ENCODE measurements at places on chromosomes 2 and 18.

GRCh38 chr18:44533071-44533470 lies 147.6 kb upstream of the SETBP1 start:
- DNase-seq = no peak

DNA sequence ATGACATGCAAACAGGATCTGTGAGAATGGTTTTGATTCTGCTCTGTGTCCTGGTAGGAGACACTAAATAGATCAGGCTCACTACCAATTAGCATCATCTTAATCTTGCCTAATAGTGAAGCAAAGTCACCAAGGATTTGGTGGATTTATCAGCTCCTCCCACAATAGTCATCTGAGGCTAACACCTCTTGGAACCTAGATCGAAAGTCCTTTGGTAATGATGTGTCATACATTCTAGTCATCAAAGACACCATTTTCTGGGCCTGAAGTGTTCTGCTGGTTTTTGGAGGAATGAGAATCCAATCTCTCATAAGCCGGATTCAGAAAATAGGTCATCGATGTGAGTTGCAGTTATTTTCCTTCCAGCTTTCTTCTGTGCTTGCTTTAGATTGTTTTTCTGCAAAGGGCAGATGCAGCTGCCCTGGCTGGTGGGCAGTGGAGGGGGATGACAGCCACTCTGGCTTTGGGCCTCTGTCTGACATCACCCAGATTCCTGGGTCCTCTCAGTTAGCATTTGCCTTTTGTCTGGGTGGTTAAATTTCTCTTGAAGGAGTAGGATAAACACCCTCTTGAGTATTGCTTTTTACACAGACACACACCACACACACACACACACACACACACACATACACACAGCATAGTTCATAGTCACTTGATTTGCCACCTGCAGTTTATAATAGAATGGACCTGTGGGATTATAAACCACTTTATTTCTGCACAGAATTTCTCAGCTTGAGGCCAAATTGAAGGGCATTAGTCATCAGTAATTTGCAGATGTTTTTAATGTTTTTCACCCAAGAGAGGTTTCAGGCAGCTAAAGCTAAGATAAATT lies at the start of gene MYO3B:
MYO3B (plus strand) TSS at position 198 of the 832 bp plus-strand sequence; CDS start at position 339, 141 bp downstream.
- no peak for DNase-seq

- no peak for DNase-seq
These were observed 36.3 kb downstream of the EPHA4 start for GRCh38 chr2:221535824-221536223.

- DNase-seq = no peak
These were observed 102.7 kb downstream of the ZNF519 start for GRCh38 chr18:14029512-14029911.

- no peak for DNase-seq
These were observed 102.2 kb downstream of the VIT start for GRCh38 chr2:36798724-36799123.

All from upper lobe of left lung (tissue), 6 donors.